Hepatocyte (in vitro differentiated cells): ENCODE measurements at places on chromosomes 13 and 19. TPM values are rescaled to one million over a fixed set of nuclear protein-coding genes. Genes with fewer than 3 reads are reported as not detected.

DNA sequence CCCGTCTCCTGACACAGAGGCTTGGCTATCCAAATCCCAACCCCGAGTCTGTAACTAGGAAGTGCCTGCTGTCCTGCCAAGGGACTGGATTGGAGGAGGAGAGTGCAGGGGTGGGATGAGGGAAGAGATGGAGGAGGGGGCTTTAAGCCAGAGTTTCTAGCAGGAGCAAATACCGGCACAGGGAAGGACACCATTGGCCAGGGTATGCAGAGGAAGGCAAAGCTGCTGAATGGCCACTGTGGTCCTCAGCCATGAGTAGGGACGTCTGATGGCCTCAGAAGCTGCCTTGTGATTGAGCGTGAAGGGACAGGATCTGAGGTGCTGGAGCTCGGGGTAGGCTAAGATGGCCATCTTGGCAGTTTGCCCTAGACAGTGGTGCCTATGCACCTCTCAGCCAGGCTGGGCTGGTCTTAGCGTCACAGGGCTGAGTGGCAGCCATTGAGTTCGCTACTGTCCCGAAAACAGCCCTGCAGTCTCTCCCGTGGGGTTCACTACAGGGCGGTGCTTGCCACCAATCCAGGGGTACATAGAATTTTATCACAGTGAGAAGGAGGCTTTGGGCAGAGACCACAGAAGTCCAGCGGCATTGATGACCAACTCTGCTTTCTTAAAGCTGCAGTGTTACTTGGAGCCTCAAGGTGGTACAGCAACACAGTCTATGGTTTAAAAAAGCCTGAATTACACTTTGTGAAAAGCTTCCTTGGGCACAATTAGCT lies 61.8 kb downstream of the AKAP11 start:
- H3K4me3 ChIP-seq = no peak overlapping the region
- no peak overlapping the region for H3K27ac ChIP-seq
- H3K27me3 ChIP-seq = no peaks in the 10 kb centered on the region
- peak; percentile 43 for DNase-seq

GRCh38 chr13:68608147-68608546 lies 1378.0 kb upstream of the PCDH9 start:
- no peaks in the 10 kb centered on the region for H3K4me1 ChIP-seq
- H3K36me3 ChIP-seq = no peaks in the 10 kb centered on the region
- H3K27me3 ChIP-seq = no peaks in the 10 kb centered on the region
- DNase-seq = no peak

- DNase-seq = no peak
- H3K4me3 ChIP-seq = no peak overlapping the region
- H3K27ac ChIP-seq = no peak overlapping the region
- no peaks in the 10 kb centered on the region for H3K27me3 ChIP-seq
- H3K4me1 ChIP-seq = no peaks in the 10 kb centered on the region
These were observed 1.0 kb upstream of the TYROBP start for GRCh38 chr19:35908973-35909683.

OR10H1 gene
- total RNA-seq = not detected in 2 replicates

DNA sequence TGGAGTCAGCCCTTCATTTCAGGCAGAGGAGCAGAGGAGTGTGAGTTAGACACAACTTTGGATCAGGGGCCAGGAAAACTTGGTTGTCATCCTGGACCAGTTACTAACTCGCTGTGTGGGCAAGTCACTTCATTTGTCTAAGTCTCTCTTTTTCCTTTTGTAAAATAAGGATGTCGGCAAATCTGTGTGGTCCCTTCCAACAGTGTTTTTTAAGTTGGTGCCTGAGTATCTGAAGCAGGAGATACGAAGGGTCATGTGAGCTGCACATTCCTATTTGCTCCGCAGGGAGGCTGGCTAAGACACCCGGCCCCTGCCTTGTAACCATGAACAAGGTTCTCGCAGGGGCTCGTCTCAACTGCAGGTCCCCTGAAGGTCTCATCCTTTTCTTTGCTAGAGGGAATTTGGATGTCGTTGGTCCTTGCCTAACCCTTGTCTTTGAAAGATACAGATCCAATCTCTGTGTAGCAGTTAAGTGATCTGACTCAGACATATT lies 64.3 kb downstream of the LRCH1 start:
- peaks cover 52% of the 10 kb centered on the region for H3K4me1 ChIP-seq
- no peaks in the 10 kb centered on the region for H3K27me3 ChIP-seq

GRCh38 chr13:49343255-49343654 lies 95.5 kb downstream of the CDADC1 start:
- no peaks in the 10 kb centered on the region for H3K4me1 ChIP-seq
- no peaks in the 10 kb centered on the region for H3K27me3 ChIP-seq
- H3K4me3 ChIP-seq = no peak overlapping the region
- H3K27ac ChIP-seq = no peak overlapping the region
- no peak for DNase-seq

LGALS14 gene
- total RNA-seq = 0.88 and 1.2 TPM in 2 replicates

DNA sequence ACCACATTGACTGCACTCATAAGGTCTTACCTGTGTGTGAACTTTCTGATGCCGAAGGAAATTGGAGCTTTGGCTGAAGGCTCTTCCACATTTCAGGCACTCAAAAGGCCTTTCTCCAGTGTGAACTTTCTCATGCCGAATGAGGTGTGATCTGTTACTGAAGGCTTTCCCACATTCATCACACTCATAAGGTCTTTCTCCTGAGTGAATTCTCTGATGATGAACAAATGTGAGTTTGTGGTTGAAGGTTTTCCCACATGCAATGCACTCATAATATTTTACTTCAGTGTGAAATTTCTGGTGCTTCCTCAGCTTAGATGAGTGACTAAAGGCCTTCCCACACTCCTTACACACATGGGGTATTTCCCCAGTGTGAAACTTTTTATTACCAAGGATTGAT lies 5.7 kb downstream of the ZNF132 start:
- H3K27ac ChIP-seq = no peak overlapping the region
- DNase-seq = no peak
- H3K4me1 ChIP-seq = no peaks in the 10 kb centered on the region
- no peaks in the 10 kb centered on the region for H3K27me3 ChIP-seq
